ENCODE measurements at places on chromosomes 6 and 20.
A peak's percentile ranks its signal among the peaks of the same experiment; 100 is the strongest.

GRCh38 chr6:38867726-38868125 lies 152.6 kb downstream of the DNAH8 start:
- no peak for DNase-seq

DNA sequence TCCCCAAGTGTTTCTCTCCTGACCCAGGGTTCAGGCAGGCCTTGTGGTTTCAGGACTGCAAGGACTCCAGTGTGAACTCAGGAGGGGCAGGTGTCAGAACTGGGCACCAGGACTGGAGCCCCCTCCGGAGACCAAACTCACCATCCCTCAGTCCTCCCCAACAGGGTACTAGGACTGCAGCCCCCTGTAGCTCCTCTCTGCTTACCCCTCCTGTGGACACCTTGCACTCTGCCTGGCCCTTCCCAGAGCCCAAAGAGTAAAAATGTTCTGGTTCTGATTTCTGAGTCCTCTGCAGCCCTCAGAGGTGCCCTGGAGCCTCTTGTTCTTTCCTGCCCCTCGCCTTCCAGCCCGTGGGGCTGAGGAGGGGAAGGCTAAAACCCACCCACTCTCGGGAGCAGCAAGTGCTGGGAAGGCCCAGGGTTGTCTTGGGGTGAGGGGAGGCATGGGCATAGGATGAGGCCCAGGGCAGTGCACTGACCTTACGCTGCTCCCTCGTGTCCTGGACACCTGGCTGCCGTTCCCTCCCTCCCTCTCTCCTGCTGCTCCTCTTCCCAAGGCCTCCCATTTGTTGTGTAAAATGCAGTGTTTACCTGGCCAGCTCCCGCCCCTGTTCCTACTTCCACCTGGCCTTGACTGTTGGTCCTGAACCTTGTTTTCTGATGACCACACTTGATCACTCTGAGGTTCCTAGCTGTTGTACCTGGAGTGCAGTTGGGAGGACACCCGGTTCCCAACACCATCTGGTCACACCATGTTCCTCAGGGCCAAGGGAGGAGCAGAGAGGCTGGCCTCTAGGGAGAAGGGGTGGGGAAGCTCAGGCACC lies 9.9 kb downstream of the CNPY3 start:
- DNase-seq: no peak

- no peak for DNase-seq
Observed at GRCh38 chr6:135323202-135323668, 142.1 kb downstream of the MYB start.

- no peak for DNase-seq
Observed at GRCh38 chr6:18550119-18550518, 163.0 kb downstream of the RNF144B start.

DNA sequence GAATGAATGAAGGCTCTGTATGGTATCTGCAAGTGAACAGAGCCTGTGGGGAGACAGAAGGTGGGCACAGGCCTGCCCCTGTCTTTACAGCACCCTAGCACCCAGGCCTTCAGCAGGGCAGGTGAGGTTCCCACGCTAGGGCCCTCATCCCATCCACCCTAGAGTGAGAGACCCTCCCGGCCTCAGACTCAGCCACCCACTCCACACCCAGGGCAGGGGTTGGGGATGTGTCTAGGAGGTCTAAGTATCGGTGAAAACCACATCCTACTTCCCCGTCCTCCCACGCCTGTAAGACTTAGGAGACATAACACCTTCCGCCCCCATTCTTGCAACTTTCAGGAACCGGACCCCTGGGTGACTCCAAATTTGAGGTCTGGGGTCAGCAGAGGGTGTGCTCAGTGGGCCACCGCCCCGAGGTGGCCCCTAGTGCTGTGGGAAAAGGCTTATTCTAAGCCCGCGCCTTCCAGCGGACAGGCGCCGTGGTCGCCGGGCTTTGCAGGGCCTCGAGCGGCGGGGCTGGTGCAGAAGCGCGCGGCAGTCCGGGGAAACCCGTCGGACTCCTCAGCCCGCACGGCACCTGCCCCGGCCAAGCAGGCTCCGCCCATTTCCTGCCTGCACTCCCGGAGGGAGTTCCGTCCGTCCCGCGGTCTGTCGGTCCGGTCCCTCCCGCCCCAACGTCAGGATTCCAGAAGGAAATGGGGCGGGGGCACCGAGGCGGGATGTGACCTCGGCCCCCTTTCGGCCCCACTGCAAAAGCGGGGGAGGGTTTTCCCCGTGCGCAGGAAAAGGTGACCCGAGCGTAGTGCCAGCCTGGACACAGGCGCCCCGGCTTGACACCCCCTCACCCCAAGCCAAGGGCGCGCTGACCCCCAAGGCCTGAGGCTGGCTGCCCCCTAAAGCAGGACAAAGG lies 868 bp downstream of the SAMD10 start:
- DNase-seq: peak; percentile 86

GRCh38 chr20:10172998-10173655 lies 45.5 kb upstream of the SNAP25 start:
- DNase-seq: no peak

DNA sequence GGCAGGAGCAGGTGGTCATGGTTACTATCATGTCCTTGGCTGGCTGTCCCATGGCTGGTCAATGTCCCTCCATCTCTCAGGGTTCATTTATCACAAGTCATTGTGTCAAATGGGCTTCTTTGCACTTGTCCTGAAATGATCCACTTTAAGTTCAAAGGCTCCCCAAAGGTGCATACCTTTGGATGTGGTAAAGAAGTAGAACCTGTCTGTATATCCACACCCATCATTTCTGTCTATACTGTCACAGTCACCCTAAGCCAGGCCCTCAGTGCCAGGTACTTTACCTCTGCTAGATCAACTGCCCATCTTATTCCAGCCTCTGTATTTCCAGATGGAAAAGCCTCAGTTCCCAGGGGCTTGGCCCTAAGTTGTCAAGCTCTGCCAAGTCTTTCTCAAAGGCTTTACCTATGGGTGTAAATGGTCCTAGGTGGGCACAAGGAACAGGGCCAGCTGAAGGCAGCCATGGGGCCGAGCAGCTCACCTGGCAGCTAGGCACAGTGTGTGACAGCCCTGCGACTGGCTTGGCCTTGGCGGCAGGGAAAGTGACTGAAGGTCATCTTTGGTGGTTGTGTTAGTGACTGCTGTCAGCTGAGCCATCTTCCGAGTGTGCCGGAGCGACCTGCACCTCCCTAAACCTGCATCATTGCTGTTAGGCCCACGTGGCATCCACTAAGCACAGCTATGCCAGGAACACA lies 198.4 kb downstream of the SYNDIG1 start:
- DNase-seq: no peak

- no peak for DNase-seq
Observed at GRCh38 chr6:98764373-98764911, 69.9 kb upstream of the POU3F2 start.

GRCh38 chr20:53037621-53038020 lies 65.5 kb downstream of the TSHZ2 start:
- DNase-seq: no peak

- DNase-seq: no peak
Observed at GRCh38 chr6:101195588-101195987, 197.9 kb upstream of the GRIK2 start.

GRCh38 chr6:158805698-158806377 lies 13.3 kb downstream of the EZR start:
- DNase-seq: no peak

- no peak for DNase-seq
Observed at GRCh38 chr20:40855269-40855668, 166.2 kb upstream of the MAFB start.

GRCh38 chr6:20313960-20314530 lies 87.6 kb upstream of the E2F3 start:
- DNase-seq: no peak

- no peak for DNase-seq
Observed at GRCh38 chr6:117231466-117231865, 33.9 kb upstream of the VGLL2 start.

DNA sequence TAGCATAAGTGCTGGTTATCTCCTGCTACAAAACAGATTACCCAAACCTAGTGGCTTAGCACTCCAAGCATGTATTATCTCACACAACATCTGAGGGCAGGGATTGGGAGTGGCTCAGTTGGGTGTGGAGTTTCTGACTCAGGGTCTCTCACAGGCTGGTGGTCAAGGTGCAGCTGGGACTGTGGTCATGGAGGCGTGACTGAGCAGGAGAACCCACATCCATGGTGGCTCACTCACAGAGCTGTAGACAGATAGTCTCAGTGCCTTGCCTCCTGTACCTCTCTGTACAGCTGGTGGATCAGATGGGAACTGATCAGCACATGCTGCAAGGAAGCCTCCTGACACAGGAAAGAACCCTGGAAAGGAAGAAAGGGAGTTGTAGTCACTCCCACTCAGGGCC lies 83.1 kb upstream of the CST7 start:
- DNase-seq: no peak

DNA sequence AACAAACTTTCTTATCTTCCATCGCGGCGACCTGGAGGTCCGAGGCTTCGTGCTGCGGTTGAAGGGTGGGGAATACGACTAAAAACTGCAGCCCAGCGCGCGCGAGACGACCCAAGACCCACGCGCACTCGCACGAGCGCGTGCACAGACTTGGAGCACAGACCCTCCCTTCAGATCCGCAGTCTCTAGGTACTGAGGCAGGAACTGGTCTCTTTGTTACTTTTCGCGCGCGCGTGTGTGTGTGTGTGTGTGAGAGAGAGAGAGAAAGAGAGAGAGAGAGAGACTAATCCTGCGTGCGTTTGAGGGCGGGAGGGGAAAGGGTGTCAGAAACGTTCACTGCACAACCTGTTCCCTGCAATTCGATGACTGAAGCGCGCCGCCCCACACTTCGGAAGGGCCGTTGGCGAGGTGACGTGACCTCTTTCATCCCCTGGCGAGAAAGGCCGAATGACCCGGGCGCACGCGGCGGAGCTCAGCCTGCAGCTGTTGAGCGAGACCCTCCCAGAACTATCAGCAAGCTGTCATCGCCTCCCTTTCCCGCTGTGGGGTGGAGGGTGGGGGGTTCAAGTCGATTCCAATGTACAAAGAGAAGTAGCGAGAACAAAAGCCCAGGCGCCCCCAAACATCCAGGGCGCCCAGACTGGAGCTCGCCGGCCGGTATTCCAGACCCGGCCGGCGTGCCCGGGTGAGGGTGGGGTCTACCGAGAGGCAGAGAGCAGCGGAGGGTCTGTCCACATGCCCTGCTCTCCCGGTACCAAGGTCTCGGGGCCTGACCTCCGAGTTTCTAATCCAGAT lies 1.5 kb upstream of the TUBB2B start:
- DNase-seq: peak; percentile 39

- DNase-seq: no peak
Observed at GRCh38 chr6:108250240-108250866, 10.5 kb downstream of the SNX3 start.

DNA sequence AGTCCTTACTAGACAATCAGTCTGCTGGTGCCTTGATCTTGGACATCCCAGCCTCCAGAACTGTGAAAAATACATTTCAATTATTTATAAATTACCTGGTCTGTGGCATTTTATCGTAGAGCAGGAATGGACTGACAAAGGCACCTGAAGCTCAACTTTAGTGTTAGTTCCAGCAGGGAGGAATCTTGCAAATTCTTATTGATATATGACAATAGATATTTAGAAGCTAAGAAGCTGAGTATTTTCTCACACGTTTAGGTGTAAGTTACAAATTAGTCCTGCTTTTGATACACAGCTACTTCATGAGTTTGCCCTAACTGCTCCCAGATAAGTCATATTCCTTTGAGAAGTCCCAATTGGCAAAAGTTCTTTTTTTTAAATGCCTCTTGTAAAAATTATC lies 138.0 kb upstream of the ZNF217 start:
- no peak for DNase-seq

Data from NCI-H510A (cell line).